Left cardiac atrium (tissue), 4 donors: ENCODE measurements at places on chromosomes 4 and X. TPM values are rescaled to one million over a fixed set of nuclear protein-coding genes. Genes with fewer than 3 reads are reported as not detected.

Gene CCDC120
- 2.4 TPM for total RNA-seq

- DNase-seq: no peak
These were observed 160.7 kb upstream of the NPY2R start for GRCh38 chr4:155047755-155048154.

Gene PLAC8
- total RNA-seq: 1.2 TPM

Gene VMA21
- 22.6 TPM for total RNA-seq

Gene POU4F2
- total RNA-seq: not detected

GRCh38 chr4:8348071-8348470, 78.5 kb downstream of the HTRA3 start:
- DNase-seq: no peak

Gene SLC38A5
- 5.0 TPM for total RNA-seq

- no peak for DNase-seq
These were observed 14.7 kb downstream of the STAP1 start for GRCh38 chr4:67573193-67573592.

- no peak for DNase-seq
These were observed 201.5 kb upstream of the JADE1 start for GRCh38 chr4:128608006-128608405.

Gene BST1
- 11.0 TPM for total RNA-seq
